Right atrium auricular region (tissue), 2 donors: ENCODE measurements at places on chromosomes 6 and 20. TPM values are rescaled to one million over a fixed set of nuclear protein-coding genes. Genes with fewer than 3 reads are reported as not detected.

- no peak for DNase-seq
Measured at GRCh38 chr6:27273783-27274182, 26.3 kb downstream of the PRSS16 start.

- peak; percentile 71 for DNase-seq
Measured at GRCh38 chr6:40999569-40999968, 39.5 kb downstream of the UNC5CL start.

DNA sequence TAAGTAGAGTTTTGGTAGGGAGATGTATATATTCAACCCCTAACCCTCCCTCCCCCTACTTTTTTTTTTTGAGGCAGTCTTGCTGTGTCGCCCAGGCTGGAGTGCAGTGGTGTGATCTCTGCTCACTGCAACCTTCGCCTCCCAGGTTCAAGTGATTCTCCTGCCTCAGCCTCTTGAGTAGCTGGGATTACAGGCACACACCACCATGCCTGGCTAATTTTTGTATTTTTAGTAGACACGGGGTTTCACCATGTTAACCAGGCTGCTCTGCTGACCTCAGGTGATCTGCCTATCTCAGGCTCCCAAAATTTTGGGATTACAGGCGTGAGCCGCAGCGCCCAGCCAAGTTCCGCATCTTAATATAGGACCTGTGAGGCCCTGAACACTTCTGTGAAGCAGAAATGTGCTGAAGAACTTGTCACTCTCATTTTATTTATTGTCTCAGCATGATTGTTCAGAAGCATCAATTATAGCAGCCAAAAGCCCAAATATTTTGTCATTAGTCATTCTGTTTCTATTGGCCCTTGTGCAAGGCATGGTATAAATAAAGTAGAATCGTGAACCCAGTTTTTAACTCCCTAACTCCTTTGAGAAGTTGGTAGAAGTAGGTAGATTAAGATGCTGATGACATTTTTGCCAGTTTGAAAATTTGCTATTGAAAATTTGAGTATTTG, 19.4 kb downstream of the DSTN start:
- no peak for DNase-seq

DNA sequence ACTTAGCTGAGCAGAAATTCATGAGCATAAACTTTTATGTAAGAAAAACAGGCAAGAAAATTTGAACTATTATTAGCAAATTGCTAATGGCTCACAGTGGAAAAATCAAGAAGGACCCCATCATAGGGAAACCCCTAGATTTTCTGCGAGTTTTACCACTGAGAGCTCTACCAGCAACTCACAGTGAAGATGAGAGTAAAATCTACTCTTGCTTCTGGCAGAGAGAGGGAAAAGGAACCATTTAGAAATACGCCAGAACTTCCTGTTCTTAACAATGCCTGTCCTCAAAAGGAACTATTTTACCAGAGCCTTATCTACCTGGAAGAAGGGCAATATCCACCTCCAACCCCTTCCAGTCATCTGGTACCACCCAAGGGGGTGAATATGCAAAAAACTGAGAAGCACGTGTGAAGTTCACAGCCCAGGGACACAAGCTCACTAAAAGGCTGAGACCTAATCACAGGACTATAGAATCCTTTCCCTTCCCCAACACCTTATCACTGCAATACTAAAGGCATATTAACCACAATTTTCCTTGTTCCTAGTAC, 34.4 kb upstream of the ASF1A start:
- no peak for DNase-seq

GRCh38 chr6:100347901-100348550, 116.7 kb downstream of the SIM1 start:
- no peak for DNase-seq

- no peak for DNase-seq
Measured at GRCh38 chr6:31053873-31054272, 43.6 kb downstream of the MUC22 start.

DNA sequence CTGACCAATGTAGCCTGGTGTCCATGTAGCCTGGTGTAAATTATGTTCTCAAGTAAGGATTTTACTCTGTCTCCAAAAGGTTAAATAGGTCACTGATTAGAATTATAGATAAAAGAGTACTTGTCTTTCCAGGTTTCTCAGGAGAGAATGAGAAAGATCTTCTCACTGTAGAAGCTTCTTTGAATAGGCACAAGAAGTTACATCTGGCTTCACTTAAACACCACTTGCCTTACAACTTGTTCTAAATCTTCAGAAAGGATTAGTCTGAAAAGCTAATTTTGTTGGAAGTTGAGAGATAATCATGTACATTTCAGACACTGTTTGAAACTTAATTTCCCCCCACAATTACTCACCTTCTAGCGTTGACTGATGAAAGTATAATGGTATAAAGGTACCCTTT, 275.3 kb downstream of the FARS2 start:
- no peak for DNase-seq

The TPX2 gene
- 0.20 TPM for total RNA-seq

- no peak for DNase-seq
Measured at GRCh38 chr6:38688579-38689087, 14.3 kb downstream of the GLO1 start.

DNA sequence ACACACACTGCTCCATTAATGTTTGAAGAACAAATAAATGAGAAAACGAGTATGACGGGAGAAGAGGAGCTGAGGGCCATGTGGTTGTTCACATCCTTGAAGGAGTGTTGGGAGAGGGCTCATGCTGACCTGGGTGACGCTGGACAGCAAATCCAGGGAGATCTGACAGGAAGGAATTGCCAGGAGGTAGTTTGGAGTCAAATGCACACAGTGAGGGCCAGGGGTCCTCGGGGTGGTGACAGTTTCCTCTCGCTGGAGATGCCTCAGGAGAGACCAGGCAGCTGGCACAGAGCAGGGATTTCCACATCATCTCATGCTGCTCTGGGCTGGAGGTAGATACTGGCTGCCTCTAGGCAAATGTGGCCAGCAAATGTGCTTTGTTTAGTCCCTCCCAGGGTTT, 2.0 kb upstream of the TMEM181 start:
- DNase-seq: no peak

The HCRTR2 gene
- not detected for total RNA-seq

The ZSWIM3 gene
- total RNA-seq: 2.4 TPM

- peak; percentile 87 for DNase-seq
Measured at GRCh38 chr6:166556863-166557322, 29.6 kb downstream of the RAMACL start.

DNA sequence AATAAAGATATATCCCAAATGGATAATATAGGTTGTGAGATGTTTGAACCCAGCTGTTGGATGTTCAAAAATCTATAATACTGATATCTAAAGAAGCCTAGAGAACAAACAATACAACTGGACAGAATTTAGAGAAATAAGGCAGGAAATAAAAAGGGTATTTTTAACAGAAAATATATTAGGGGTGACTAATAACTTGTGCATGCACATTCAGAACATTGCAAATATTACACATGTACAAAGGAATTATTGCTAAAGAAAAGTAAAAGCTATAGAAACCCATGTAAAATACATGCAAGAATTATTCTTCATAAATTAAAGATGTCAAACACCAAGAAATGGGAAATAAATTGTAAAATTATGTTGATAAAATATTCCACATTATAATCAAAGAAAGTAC, 32.7 kb upstream of the HCRTR2 start:
- DNase-seq: no peak

DNA sequence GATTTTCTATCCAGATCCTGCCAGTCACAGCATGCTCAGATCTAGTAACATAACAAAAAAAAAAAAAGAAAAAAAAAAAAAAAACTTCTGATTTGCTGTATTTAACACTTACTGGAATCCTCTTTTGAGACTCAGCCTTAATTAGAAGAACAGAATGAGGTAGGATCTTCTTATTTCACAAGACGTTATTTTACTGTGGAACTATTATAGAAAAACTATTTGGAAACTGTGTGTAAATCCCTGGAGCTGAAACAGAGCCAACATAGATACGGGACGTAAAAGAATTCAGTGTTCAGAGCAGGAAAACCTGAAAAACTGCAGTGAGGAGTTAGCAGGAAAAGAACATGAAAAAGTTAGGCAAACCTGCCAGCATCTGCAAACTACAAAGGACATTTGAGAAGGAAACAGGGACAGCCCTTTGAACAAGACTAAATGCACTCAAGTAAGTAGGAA, 3.4 kb upstream of the ZNF217 start:
- DNase-seq: peak; percentile 21

GRCh38 chr6:34836008-34836407, 44.1 kb downstream of the BLTP3A start:
- DNase-seq: no peak

The TNXB gene
- total RNA-seq: 210 TPM

The FAM83C gene
- not detected for total RNA-seq

GRCh38 chr6:31578184-31579118, 3.1 kb downstream of the TNF start:
- no peak for DNase-seq

DNA sequence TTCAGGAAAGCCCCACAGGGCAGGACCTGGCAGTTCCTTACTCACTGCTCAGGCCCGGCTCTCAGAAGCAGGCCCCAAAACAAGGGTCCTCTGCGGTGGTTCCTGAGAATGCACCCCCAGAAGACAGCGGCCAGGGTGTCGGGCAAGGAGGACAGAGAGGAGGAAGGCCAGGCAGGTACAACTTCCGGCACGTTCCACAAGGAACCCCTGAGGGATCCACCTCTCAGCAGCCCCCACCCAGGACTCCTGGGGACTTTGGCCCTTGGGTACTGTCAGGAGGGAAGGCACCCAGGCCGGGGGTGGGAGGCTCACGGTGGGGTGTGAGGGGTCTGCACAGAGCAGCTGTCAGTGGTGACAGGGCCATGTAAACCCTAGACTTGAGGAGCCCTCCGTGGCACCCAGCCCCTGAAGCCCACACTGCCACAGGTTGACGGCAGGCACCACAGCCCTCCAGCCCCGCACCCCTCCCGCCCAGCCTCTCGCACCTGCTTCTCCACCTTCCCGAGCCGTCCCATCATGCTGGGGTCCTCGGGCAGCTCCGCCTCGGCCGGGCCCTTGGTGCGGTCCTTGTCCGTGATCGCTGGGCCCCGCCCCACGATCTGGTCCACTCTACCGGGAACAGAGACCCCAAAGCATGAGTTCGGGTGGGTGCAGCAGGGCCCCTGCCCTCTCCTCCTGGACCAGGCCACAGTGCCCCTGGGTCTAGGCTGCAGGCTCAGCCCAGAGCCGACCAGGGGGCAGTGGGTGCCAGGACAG, 47.0 kb upstream of the CHRNA4 start:
- no peak for DNase-seq

DNA sequence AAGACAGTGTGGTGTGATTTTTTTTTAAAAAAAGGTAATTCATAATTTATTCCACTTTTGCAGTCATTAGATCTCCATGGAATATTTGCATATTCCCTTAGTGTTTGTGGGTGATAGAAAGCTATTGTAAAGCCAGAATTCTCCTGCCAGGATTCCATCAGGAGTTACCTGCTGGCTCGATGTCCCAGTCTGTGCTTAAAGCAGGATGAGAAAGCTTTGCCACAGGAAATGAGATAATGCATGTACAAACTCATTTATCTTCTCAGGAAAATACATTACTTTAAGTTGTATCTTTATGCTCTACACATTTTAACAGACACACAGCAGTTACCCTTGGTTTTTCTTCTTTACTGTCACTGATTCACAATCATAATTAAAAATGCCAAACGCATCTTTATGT, 553.0 kb downstream of the CD109 start:
- DNase-seq: no peak

The MMP24 gene
- total RNA-seq: 2.2 TPM

The TP53TG5 gene
- total RNA-seq: not detected

The MPIG6B gene
- total RNA-seq: not detected

- DNase-seq: no peak
Measured at GRCh38 chr6:52180787-52181558, 5.2 kb upstream of the IL17A start.

- DNase-seq: no peak
Measured at GRCh38 chr6:90397929-90398674, 101.5 kb upstream of the BACH2 start.

The VARS2 gene
- total RNA-seq: 12.1 TPM

The LY6G5C gene
- 4.9 TPM for total RNA-seq

GRCh38 chr6:132491303-132491702, 21.6 kb downstream of the STX7 start:
- DNase-seq: peak; percentile 66

GRCh38 chr6:149922642-149923326, at the start of gene RAET1G:
Gene RAET1G, minus strand, starts transcription at chr6:149923121. Its CDS starts 111 bp downstream, at chr6:149923010.
- peak; percentile 96 for DNase-seq

- DNase-seq: no peak
Measured at GRCh38 chr20:3010985-3011723, 32.3 kb upstream of the GNRH2 start.

DNA sequence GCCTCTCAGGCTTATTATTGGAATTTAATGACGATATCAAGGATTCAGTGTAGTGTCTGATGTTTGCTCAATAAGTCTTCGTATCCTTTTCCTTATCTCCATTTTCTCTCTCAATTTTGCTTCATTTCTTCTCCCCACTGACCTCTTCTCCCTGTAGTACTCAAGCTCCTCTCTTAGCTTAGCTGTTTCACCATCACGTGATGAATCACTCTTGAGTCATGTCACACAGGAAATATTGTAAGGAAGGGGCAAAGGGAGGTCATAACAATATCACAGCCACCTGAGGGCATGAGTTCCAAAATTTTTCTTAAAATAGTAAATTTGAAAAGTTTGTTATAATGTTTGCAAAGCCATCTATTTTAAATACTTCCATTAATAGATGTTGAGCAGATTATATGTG, 392.2 kb upstream of the MARCKS start:
- no peak for DNase-seq

DNA sequence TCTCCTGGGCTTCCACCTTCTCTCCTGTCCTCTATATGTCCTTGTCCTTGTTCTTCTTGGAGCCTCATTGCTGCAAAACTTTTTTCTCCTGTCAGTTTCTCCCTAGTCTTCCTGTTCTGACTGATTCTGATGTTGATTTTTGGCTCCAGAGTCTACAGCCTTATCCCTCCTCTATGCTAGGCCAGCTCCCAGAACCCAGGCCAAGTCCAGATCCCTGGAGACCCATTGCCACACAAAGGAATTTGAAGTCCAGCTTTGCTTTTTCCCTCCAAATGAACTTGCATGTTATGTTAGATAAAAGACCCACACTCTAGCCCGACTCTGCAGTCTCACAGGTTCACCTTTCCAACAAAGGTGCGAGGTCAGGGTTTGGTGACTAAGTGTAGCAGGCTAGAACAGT, 203.1 kb downstream of the FNDC1 start:
- DNase-seq: no peak

- DNase-seq: no peak
Measured at GRCh38 chr6:2026133-2026532, 219.3 kb downstream of the GMDS start.

GRCh38 chr6:170013815-170014214, 262.4 kb downstream of the ERMARD start:
- DNase-seq: no peak

GRCh38 chr6:36914227-36914794, 28.6 kb downstream of the C6orf89 start:
- DNase-seq: no peak

The TSHZ2 gene
- 6.2 TPM for total RNA-seq

- no peak for DNase-seq
Measured at GRCh38 chr6:138592749-138593123, 93.4 kb upstream of the NHSL1 start.
